ENCODE measurements at places on chromosomes 2 and 18.

GRCh38 chr2:239948100-239948881 lies 76.9 kb downstream of the NDUFA10 start:
- no peak for DNase-seq

DNA sequence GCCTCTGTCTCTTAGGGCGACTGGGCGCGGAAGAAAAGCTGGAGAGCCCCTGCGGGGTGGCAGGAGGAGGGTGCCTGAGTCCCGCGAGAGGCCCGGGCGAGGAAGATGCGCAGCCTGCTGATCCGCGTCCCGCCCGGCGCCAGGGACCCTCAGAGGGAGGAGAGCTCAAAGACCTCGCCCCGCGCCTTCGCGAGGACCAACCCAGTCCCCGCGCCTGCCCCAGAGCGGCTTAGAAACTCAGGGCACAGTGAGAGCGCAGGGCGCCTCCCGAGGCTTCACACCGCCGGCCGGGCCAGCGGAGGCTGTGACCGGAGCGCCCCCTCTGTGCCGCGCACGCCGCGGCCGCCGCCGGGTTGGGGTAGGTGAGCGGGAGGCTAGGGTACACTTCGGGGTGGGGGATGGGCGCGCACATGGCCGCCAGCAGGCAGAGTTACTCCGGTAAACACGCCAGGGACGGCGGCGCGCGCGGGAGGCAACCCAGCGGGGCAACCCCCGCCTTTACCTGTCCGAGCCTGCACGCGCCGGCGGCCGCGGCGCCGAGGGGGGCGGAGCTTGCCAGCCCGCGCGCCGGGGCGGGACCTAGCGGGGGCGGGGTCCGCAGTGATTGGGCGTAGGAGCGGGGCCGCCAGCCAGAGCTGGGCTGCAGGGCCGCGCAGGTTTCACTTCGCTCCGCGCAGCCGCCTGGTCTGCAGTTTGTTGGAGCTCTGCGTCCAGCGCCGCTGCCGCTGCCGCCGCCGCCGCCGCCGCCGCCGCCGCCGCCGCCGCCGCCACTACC lies at the start of gene BCL2L11:
BCL2L11 (plus strand) TSS at position 662 of the 775 bp plus-strand sequence. CDS start 2,832 bp downstream, outside the sequence.
- DNase-seq: peak; percentile 88

- no peak for DNase-seq
Measured at GRCh38 chr18:21444465-21445212, 155.9 kb downstream of the ESCO1 start.

- no peak for DNase-seq
Measured at GRCh38 chr2:138106606-138107005, 142.3 kb downstream of the HNMT start.

DNA sequence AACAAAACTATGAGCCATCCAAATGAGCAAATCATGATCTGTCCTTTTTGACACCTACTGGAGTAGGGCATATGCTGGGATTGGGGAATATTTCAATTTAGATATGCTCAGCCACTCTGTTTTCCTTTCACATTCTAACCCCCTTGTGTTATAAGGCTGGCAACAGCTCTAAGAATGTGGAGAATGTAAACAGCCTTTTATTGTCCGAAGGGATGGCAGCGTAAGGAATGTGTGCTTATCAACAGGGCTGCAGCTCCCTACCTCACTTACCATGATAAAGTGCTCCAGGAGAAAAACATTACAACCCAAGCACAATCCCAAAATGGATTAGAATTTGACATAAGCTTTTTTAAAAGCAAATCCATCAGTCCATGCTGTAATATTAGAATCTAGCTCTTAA lies 2.2 kb downstream of the NXPH2 start:
- no peak for DNase-seq

GRCh38 chr2:193527146-193527545 lies 1332.4 kb upstream of the TMEFF2 start:
- DNase-seq: no peak

- no peak for DNase-seq
Measured at GRCh38 chr2:141711627-141712026, 419.2 kb downstream of the LRP1B start.

DNA sequence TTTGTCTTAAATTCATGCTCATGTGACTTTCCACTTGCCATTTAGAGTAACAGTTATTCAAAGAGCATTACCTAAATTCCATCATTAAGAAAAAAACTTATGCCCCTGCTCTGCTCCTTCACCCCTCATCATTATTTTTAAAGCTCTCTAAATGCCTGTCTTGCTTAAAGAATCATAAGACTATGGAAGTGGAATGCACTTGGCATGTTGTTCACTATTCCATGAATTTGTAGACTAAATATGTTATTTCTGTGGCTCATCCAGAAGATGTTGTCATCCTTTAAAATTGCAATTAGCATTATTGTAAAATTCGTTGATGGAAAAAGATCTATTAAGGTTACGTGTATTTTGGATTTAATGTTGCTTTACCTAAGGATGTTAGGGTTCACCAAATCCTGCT lies 61.8 kb downstream of the FMNL2 start:
- DNase-seq: no peak

DNA sequence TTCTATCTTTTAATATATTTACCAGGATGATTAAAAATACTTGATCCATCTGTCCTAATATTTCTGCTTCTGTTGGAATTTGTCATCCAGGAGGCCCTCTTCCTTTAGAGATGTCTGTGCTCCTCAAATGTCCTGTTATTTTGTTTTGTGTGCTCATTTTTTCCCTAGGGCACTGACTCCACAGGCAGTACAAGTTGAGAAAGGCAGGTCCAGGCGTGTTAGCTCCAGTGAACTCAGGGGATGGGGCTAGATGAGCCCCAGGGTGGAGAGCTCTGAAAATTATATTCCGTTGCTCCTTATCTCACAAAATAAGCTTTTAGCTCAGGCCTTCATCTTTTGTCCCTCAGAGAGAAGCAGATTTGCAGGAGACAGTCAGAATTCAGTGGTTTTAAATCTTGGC lies 105.7 kb downstream of the SLC4A3 start:
- no peak for DNase-seq

DNA sequence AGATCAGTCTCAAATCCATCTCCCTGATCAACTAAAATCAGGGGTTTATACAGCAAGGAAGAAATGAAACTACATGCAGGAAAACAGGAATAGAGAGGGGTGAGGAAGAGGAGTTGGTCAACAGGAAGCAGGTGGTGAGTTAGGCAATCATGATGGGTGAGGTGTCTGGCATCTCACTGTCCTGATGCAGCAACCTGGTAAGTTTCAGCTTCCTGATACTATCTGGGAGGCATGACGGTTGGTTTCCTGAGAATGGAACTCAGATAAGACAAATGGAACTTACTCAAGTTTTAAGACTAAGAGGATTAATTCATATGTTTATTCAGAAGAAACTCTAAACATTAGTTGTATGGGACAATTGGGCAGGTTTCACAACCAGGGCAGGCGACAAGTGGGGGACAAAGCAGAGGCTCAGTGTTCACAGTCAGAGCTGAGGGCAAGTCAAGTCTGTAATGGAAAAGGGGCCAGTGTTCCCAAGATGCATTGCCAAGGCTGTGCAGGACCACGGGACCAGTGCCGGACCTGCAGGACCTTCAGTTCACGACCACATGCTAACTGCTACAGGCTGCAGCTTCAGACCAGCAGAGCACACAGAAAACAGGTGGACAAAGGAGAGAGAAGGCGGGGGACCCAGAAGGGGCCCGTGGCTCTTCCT lies 17.7 kb upstream of the GALM start:
- DNase-seq: no peak

- DNase-seq: no peak
Measured at GRCh38 chr2:54577944-54578647, 122.0 kb downstream of the SPTBN1 start.

GRCh38 chr2:181203916-181204315 lies 223.5 kb downstream of the UBE2E3 start:
- DNase-seq: no peak

- DNase-seq: no peak
Measured at GRCh38 chr2:128984081-128984480, 665.4 kb upstream of the HS6ST1 start.

GRCh38 chr18:25225151-25225550 lies 126.8 kb downstream of the ZNF521 start:
- DNase-seq: no peak
